ENCODE measurements at places on chromosomes 7 and 10.

DNA sequence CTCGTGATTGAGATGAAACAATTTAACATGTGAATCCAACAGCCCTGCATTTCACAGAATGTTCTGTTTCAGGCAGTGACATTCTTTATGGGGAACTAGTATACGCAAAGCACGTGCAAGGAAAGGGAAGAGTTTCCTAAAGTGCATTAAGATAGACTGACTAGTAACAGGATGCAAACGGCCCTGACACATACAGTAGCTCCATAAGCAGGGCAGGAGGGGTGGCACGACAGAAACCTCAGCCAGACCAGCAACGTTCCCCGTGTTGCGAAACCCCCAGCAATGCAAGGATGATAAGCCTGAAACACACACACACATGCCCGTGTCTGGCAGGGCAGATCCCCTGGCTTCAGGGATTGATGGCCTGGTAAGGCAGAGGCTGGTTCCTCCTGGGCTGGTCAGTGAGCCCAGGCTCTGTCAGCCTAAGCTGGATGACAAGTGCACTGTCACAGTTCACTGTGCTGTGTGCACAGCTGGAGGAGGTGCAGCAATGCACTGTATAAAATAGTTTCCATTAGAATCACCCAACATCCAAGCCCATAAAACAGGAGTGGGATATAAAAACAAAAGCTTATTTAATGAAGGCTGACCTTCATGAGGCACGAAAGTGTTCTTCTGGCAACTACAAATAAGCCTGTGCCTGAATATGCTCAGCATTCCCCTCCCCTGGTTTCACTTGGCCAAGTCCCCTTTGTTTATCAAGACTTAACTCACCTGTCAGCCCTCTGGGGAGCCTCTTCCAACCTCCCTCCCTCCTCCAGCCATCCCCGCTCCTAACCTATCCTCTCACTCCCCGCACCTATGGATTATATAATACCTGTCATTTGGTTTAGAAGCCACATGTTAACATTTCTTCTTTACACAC lies 88.8 kb downstream of the GSAP start:
- DNase-seq, result no peak

- DNase-seq, result no peak
Observed at GRCh38 chr10:30013757-30014156, 45.6 kb downstream of the JCAD start.

- peak; percentile 82 for DNase-seq
Observed at GRCh38 chr10:17428351-17429097, 25.9 kb downstream of the ST8SIA6 start.

DNA sequence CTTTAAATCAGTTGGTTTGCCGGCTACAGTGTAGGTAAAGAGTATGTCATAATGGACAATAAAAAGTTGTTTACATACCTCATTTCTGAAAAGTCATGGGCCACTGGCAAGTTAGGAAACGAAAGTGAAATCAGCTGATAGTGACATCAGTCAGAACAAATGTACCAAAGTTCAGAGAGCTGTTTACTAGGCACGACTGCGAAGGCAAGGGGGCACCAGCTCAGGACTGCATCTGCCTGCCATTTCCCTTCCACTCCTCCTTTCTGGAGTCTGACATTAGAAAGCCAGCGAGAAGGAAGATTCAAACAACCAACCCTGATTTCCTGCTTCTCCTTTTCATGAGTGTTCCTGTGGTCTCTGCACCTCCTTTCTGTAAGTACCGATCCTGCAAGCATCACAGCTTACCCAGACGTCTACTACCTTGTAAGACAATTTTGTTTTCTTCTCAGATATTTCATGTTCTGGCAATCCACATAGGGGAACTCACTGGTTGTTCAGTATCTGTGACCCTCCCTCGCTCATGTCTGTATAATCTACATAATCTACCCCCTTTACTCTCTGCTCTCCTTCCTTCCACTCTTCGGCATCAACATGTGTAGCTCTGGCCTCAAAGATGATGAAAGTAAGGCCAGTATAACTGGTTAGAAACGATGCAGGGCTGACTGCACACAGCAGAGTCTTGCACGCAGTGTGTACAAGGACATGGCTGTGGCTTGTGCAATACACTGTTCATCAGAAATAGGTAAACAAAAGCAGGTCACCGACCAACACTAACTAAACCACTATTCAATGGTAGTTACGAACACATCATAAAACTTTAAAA lies at the start of gene TMEM140:
Gene TMEM140 (plus strand): TSS at position 174 of the 823 bp plus-strand sequence. CDS start 16,370 bp downstream, outside the sequence.
- DNase-seq, result peak; percentile 72

DNA sequence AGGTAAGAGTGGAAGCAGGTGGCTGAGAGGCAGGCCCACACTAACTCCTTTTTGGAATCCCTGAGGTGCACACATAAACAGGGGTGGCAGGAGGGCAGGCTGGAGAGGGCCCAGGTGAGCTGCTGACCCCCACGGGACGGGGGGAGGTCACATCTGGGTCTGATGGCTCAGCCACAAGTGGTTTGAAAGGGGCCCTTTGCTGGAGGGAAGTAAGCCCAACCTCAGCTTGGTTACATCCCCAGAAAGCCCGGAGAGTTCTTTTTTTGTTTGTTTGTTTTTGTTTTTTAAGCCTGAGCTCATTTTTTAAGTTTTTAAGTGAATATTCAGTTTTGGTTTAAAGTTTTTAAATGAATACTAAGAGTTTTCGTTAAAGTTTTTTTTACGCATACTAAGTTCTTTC lies 72.8 kb upstream of the CUX1 start:
- no peak for DNase-seq

DNA sequence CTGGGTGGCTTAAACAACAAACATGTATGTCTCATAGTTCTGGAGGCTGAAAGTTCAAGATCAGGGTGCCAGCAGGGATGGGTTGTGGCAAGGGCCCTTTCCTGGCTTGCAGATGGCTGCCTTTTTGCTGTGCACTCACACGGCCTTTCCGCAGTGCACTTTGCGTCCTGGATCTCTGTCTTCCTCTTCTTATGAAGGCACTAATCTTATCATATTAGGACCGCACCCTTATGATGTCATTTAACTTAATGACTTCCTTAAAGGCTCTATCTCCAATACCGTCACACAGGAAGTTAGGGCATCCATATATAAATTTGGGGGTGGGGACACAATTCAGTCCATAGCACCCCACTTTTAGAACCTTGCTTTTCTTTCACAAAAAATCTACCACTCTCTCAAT lies 255.2 kb downstream of the SNX13 start:
- no peak for DNase-seq

GRCh38 chr10:73964743-73965142 lies 33.2 kb upstream of the VCL start:
- DNase-seq, result no peak

DNA sequence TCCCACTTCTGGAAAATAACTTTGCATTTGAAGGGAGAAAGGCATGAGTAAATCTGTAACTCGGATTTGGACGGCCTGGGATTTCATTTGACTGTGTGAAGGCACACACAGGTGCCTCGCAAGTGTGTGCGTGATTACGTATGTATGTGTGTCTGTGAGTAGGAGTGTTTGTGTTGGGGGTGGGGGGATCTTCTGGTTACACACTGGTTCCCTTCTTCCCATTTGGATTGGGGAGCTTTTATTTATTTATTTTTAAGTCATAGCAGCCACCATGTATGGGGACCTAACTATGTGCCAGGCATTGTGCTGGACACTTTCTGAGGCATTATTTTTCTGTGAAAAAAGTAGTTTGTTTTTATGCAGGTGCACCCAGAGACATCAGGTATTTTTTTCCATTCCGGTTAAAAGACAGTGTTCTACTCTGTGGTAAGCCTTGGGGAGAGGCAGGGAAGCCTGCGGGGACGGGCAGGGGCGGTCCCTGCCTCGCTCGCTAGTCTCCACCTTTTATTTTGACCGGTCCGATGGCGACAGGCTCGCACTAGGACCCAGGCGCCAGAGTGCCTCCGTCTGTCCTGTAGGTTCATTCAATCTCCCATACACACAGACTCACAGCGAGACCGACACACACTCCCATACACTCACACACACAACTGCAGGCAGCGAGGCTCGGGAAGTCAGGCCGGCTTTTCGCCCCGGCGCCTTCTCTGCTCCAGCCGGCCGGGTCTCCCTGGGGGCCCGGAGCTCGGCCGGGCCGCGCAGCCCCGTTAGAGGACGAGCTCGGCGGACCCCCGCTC lies at the start of gene MXI1:
Gene MXI1 (plus strand): TSS at position 595 of the 794 bp plus-strand sequence. CDS start 204 bp downstream, outside the sequence.
- DNase-seq, result peak; percentile 72

GRCh38 chr7:37040330-37040729 lies 316.0 kb upstream of the AOAH start:
- DNase-seq, result no peak

GRCh38 chr10:50512743-50513416 lies 110.9 kb downstream of the SGMS1 start:
- peak; percentile 45 for DNase-seq

- no peak for DNase-seq
Observed at GRCh38 chr10:132815168-132815857, 29.4 kb upstream of the NKX6-2 start.

- DNase-seq, result peak; percentile 64
Observed at GRCh38 chr7:28926871-28927597, 31.1 kb downstream of the TRIL start.

DNA sequence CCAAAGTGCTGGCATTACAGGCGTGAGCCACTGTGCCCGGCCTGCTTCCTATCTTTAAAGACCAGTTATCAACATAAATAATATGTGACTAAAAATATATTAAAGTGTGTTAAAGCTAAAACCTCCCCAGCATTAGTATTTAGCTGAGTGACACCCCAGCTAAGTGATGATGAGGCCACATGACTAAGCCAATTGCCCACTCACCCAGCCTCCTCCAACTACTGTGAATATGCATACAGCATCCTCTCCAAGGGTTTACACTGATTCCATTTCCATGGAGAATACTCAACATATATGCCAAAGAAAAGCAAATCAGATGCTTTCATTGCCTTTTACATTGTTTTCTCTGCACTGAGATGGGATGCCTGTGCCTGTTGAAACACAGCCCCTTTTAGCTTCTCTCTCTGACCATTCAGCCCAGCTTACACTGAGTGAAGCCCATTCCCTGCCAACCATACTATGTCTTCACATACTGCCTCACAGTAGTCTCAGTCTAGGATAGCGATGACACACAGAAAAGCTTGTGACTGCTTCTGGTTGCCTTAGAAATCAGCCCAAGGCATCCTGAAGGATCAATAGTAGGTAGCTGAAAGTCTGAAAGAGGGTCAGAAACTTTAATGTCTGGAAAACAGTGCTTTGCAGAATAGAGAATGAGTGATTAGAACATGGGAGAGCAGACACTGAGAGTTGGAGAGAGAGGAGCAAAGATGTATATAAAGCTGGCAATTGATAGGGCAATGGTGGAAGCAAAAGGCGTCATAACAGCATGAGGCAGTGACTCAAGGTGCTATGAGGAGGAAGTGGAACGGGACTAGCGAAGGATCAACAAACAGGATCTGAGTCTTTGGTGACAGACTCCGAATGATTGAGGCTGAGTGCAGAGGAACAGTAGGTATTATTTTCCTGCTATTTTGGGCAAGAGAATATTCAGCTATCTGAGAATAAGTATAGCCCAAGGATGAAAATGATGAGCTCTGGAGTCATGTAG lies 19.8 kb upstream of the ATE1 start:
- DNase-seq, result no peak

- no peak for DNase-seq
Observed at GRCh38 chr10:113124724-113125123, 174.7 kb downstream of the TCF7L2 start.

DNA sequence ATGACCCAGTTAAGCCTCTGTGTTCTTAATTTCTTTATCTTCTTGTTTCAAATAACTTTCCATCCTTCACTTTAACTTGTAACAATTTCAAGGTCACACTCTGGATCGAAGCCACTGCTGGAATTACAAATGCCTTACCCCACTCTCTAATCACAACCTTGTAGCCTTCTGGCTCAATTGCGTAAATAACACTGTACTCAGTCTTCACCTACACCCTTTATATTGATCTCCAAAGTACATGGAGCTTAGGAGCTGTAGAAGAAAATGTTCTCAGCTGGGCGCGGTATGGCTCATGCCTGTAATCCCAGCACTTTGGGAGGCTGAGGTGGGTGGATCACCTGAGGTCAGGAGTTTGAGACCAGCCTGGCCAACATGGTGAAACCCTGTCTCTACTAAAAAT lies 164.3 kb upstream of the NPSR1 start:
- no peak for DNase-seq

GRCh38 chr7:3805151-3805550 lies 504.1 kb downstream of the SDK1 start:
- no peak for DNase-seq

DNA sequence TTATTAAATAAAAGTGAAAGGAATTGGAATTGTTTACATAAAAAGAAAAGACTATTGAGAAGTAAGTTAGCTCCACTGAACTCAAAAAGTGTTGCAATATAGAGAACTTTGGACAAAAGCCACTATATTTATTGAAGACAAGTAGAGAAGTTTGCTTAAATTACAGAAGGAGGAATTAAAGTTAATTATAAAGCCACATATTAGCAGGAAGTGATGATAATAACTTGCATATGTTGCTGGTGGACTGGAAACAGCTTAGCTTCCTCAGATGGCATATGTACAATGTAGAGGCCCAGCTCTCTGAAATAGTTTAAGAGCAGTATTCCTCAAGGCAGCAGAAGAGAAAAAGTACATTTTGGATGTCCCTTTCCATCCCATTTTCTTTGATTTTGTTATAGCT lies 400.7 kb downstream of the GATA3 start:
- no peak for DNase-seq

- no peak for DNase-seq
Observed at GRCh38 chr10:124198125-124198501, 104.7 kb upstream of the CHST15 start.

GRCh38 chr10:47154762-47155161 lies 145.2 kb upstream of the GDF10 start:
- no peak for DNase-seq

- no peak for DNase-seq
Observed at GRCh38 chr7:93823621-93824020, 66.9 kb downstream of the TFPI2 start.

DNA sequence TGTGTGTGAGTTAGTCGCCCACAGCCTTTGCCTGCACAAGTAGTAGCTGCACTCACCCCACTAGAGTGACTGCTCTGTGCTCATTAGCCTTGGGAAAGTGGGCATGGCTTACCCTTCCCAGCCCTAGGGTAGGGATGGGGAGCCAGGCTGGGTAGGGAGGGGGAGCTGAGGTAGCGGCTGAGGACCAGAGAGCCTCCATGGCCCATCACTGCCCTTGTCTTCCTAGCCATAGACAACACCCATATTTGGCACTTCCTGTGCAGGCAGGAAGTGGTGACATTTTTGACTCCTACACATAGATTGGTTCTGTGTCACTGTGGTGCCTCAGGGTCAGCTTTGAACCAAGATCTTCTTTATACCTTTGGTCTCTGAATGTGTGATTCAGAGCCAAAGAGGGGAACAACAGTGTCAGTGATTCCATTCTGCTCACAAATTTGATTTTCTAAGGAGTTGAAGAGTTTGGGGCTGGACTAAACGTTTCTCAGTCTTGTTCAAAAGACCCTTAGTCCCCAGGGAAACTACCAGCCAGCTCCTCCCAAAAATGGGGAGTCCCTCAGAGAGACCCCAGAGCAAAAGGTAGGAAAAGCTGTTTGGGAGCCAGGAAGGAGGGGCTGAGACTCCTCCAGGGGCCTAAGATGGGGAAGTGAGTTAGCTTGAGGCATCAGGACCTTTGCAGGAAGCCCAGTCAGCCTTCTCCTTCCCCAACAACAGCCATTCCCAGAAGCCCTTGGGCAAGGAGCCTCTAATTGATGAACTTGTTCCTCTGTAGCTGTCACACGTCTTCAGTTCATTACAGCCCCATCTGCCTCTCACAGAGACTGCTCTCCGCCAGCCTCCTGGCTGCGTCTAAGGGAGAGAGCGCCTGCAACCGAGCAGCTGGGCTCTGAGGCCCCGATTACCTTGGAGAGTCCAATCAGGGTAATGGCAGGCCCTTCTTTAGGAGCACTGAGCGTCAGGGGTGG lies 135.0 kb downstream of the CDH23 start:
- DNase-seq, result peak; percentile 62

Data from activated naive CD4-positive, alpha-beta T cell treated with anti-CD3 and anti-CD28 coated beads for 36 hours (primary cell).